ENCODE measurements at places on chromosomes 1 and 21.

DNA sequence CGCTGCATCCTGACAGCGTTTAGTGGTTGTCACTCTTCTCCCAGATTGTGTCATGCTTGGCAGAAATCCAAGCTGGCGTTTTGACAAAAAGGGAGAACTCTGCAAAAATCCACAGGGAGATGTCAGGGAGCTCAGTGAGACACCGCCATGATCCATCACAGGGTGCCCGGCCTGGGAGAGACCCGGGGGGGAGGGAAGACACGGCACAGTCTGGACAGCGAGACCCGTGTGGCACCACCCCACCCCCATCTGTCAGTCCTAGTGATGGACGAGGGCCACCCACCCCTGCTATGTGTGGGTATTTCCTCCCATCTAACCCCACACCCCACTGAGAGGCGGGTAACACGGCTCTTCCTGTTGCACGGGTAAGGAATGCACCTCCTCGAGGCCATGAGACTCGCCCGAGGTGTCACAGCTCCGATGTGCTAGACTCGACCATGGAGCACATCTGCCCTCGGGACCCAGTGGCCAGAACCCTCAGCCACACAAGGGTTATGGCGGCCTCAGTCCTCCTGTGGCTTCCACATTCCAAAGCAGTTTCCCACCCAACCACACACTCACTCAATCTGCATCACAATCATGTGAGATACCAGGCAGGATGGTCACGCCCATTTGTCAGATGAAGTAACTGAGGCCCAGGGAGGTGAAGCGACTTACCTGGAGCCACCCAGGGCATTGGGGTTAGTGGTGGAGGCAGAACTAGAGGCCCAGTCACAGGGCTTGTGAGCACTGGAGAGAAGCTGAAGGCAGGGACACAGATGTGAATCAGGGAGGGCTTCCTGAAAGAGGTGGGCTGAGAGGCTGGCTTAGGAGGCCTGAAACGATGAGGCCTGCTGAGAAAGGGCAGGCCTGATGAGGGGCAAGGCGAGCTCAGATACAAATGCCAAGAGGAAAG, 688.5 kb downstream of the MATN1 start:
- DNase-seq = no peak

- DNase-seq = no peak
Measured at GRCh38 chr1:210586771-210587170, 258.1 kb downstream of the HHAT start.

- DNase-seq = no peak
Measured at GRCh38 chr1:83593073-83593472, 405.9 kb downstream of the TTLL7 start.

GRCh38 chr21:26027696-26028095, 142.9 kb downstream of the APP start:
- no peak for DNase-seq

DNA sequence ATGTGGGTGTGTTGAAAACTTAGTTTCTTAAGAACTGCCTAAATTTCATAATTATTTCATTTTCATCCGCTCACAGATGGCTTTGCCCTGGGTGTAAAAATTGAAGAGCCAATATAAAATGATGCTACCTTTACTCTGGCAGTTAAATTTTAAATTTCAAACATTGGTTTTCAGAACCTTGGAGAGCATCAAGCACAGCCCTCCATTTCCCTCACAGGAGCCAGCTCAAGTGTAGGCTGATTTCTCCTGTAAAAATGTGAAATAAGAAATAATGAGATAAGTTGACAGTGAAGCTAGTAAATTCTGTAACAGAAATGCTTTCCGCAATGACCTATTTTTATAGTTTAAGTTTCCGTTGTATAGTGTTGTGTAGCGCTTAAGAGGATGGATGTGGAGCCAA, 53.9 kb upstream of the AKT3 start:
- DNase-seq = no peak

GRCh38 chr1:157241185-157241538, 103.0 kb upstream of the ETV3 start:
- no peak for DNase-seq

- no peak for DNase-seq
Measured at GRCh38 chr1:21241771-21242581, 48.3 kb downstream of the ECE1 start.

DNA sequence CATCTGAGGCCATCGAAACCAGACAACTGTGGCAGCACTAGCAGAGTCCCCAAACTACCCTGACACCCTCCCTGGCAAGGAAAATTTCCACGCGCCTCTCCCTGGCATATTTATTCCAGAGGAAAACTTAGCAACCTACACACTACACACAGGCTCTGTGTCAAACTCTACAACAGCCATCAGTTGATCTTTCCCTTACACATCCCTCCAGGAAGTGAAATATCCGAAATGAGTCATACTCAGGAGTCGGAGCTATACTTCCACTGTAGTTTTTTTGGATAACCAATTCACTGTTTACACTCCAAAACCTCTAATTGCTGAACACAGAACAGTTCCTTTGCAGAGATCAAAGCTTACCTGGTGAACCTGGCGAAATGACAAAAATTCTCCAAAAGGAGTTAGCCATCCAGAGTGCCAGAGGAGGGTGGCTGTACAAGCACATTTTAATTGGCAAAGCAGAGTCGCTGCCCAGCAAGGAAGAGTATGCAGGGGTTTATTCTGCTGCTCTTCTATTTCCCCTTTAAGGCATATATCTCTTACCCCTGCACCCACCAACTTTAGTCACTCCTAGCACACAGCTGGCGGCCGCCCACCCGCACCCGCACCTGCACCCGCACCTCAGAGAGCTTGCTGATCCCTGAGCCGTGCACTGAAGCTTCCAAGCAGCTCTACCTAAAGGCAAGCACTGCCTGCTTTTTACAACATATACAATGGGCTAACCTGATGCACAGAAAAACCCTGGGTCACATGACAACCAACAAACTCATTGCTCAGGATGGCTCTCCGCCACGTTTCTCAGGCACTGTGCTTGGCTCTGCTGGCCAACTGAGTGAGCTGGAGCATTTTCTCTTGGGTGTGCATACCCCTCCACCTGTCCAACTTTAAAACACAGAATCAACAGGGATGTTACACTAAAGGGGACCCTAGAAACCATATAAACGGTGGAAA, 54.9 kb downstream of the CAPZB start:
- DNase-seq = no peak
